Spleen (tissue), 13 donors: ENCODE measurements at places on chromosomes 2 and 18.

DNA sequence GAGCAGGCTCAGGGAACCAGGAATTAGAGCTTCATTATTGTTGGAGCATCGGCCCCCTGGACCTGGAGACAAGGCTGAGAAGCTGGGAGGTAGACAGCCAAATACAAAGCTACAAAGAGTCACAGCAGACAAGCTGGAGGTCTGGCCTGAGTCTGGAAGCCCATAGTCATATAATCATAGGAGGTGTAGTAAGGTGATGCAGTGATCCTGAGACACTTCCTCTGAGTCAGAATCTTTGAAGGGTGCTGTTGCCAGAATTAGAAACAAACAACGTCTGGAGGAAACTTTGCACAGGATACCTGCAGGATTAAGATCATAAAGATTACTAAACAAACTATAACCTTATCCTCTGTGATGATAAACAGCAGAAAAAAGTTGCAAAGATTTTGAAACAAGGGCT is 213.8 kb downstream of the DSC3 start:
- no peak for DNase-seq

DNA sequence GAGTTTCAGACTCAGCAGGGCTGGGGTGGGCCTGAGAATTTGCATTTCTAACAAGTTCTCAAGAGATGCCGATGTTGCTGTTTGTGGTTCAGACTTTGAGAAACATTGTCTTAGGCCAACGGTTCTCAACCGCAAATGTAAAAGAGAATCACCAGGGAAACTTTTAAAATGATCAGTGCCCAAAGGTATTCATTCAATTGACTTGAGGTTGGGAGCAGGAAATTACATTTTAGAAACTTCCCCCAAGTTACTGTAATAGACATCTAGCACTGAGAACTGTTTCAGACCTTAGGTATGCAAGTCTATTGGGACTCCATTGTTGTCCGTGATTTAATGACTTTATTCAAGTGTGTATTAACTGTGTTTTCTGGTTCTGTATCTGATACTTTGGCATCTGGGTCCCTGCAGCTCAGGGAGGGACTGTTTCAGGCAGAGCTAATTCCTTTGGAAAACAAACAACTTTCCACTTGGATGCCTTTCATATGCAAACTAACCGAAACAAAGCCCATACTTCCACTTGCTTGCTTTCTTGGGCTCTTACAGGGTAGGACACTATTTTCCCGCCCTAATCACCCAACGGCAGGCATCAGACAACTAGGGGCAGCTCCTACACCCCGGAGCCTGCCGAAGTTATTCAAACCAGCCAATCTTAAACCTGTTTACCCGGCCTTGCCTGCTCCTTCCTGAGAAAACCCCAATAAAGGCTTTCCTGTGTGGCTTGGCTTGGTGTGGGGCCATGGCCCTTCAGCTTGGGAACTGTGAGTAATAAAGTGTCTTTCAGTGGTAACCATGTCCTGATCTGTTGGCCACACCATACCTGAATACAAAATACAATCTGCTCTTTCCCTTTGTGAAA is 97.6 kb downstream of the POLE4 start:
- DNase-seq: no peak

GRCh38 chr2:27741673-27742072 is 29.8 kb upstream of the MRPL33 start:
- DNase-seq: no peak

DNA sequence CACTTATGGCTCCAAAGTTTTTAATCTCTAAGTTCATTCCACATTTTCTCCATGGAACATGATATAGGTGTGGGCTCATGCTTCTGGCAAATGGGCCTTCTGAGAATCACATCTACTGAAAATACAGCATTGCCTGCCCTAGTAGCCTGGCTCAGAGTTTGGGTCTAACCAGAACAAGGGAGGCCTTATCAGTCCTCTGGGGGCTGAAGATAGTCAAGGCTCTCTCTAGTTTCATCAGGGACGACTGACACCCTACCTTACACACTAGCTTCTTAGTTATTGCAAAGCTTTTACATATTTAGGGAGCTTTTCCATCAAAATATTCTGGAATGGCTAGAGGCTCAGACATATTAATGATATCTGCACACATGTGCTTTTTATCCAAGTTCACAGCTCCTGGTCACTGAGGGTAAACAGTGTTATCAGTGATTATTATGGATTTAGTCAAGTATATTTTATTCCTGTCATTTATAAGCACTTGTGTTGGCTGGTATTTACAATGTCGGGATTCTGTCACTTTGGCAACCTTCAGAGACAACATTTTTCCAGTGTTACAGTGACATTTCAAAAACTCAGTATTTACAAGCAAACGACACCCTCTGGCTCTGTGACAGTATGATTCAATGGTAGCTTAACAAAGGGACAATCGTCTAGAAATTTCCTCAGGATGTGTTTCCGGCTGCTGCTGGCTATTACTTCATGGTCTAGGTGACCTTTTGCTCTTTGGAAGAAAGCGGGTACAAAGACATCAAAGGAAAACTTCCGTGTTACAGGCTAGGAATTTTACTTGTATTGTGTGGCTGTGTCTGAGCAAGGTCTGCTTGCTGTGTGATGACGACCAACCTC is 200.6 kb downstream of the TCF4 start:
- no peak for DNase-seq

GRCh38 chr2:62375113-62375420 is 130.9 kb downstream of the TMEM17 start:
- no peak for DNase-seq

DNA sequence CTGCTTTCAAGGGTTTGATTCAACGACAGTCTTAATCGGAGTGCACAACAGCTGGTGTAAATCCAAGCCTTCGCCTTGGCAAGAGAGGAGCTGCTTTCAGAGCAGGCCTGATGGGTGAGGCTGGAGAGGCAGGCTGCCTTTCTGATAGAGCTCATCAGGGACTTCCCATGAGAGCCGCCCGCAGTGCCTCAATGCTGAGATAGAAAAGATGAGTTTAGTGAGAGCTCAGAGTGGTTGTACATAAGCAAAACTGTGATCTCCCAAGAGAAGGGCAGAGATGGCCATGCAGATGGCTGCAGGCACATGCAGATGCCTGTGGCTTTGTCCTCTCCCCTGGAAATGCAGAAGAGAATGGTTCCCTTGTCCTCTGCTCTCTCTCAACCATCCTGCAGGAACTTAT is 122.1 kb downstream of the ARL4C start:
- DNase-seq: peak; percentile 66

DNA sequence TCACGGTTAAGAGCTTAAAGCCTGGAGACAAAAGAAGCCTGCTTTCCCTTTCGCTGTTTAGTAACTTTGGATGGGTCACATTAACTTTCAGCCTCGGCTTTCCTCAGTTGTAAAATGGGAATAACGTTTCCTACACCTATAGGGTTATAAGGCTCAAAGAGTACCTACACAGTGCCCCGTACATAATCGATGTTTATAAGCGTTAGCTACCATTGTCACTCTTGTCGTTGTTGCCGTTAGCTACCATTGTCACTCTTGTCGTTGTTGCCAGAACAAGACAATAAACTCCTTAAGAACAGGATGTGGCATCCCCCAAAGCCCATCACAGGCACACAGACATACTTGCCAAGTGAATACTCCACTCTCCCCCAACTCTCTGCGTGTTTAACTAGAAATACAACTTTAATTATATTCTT is 901 bp upstream of the MFSD6 start:
- no peak for DNase-seq

DNA sequence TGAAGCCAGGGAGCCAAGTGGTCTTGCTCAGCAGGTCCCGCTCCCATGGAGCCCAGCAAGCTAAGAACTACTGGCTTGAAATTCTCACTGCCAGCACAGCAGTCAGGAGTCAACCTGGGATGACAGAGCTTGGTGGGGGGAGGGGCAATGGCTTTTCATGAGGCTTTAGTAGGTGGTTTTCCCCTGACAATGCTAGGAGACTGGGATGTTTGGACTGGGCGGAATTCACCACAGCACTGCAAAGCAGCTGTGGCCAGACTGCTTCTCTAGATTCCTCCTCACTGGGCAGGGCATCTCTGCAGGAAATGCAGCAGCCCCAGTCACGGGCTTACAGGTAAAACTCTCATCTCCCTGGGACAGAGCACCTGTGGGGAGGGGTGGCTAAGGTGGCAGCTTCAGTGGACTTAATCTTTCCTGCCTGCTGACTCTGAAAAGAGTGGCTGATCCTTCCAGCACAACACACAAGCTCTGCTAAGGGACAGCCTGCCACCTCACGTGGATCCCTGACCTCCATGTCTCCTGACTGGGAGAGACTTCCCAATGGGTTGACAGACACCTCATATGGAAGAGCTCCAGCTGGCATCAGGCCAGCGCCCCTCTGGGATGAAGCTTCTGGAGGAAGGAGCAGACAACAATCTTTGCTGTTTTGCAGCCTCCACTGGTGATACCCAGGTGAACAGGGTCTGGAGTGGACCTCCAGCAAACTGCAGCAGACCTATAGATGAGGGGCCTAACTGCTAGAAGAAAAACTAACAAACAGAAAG is 349.7 kb upstream of the ST6GAL2 start:
- no peak for DNase-seq

DNA sequence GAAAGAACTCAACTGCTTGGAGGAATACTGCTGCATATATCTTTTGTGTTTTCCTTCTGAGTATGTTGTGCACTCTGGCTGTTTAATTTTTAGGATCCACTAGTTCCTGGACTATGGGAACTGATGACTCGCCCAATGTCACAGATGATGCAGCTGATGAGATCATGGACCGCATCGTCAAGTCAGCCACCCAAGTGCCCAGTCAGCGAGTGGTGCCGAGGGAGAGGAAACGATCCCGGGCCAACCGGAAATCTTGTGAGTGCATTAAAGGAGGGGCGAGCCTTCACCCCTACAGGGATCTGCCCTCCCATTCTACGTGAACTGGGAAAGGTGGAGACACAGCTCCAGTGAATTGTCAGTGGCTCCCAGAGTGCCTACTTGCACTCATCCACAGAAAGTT is 59.6 kb downstream of the TPGS2 start:
- no peak for DNase-seq

- no peak for DNase-seq
These were observed 32.4 kb downstream of the MARCO start for GRCh38 chr2:118974103-118974993.
